ENCODE measurements at places on chromosomes 5 and 9.

GRCh38 chr9:81690251-81690851 lies 1.0 kb upstream of the TLE1 start:
- DNase-seq = no peak

DNA sequence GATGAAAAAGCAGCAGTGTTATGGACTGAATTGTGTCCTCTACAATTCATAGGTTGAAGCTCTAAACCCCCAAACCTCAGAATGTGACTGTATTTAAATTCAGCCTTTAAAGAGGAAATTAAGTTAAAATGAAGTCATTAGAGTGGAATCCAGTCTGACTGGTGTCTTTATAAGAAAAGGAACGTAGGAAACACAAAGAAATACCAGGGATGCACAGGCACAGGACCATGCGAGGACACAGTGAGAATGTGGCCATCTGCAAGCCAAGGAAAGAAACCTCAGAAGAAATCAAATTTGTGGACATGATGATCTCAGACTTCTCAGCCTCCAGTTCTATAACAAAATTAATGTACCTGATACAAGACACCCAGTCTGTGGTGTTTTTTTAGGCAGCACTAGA lies 971.2 kb upstream of the CDH9 start:
- DNase-seq = no peak

DNA sequence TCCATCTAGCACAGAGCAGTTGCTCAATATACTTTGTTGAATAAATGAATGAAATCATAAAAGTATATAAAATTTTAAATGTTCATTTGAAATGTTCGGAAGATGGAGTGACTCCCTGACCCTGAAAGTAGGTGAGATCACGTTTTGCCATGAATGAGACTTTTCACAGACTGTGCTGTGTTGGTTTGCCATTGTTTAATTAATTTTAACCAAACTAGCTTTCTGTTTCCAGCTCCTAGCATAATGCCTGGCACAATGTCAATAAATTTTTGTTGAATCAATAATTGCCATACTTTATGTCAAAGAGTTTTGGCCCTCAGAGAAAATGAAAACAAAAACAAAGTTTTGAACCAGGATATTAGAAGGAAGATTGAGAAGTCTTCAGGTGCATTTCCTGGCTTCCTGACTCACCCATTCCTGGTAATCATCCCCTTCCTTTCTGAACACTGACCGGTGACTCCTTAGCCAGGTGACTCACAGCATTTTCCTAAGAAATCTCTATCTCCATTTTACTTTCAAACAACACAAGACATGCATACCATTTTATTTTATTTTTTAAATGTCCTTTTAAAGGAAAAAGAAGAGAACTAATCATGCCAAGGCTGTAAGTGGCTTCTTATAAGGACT lies 15.1 kb downstream of the SLC28A3 start:
- no peak for DNase-seq

DNA sequence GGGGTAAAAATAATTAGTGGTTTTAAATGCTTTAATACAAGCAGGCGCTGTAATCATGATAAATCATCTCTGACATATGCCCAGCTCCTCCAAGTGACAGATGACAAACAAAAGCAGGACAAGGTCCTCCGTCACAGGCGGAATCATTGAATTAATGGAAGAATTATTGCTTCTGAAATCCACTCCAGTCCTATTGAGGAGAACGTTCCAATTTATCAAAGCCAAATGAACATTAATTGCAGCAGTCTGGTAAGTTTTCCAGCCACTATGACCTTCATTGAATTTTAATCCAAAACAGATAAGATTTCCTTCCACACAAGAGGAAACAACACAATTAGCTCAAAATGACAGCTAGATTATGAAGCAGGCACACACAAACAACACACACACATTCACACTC lies 136.8 kb downstream of the ASTN2 start:
- DNase-seq = no peak

DNA sequence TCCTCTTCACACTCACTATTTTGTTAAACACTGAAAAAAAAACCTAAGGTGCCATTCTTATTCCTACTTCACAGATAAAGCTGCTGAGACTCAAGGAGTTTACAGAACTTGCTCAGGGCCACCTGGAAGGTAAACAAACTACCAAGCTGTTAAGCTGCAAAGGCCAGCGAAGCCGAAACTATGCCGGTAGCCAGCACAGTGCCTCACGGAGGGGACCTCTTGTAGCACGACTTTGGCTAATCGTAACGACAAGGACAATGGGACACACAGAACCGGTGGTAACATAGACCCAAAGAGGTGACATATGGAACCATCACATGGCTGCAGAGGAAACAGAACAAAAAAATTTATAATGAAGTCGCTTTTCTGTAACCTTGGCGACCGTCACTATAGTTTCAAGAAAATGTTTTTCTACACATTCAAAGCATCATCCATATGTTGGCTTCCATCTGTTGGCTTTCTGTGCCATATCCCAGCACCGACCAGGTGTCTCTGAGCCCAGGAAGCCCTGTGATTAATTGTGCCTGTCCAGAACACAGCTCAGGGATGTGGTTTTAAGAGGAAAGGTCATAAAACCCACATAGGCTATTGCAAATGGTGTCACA lies 60.3 kb downstream of the S1PR3 start:
- DNase-seq = no peak

- DNase-seq = no peak
Observed at GRCh38 chr9:731474-731873, 110.0 kb upstream of the DMRT1 start.

- DNase-seq = no peak
Observed at GRCh38 chr5:7597059-7597642, 201.2 kb downstream of the ADCY2 start.

- no peak for DNase-seq
Observed at GRCh38 chr9:79824265-79824664, 252.5 kb downstream of the TLE4 start.
